Hematopoietic multipotent progenitor cell treated with erythropoietin and hydrocortisone succinate and interleukin-3 and kit ligand, for 8 days (in vitro differentiated cells): ENCODE measurements at places on chromosomes 4 and X.

DNA sequence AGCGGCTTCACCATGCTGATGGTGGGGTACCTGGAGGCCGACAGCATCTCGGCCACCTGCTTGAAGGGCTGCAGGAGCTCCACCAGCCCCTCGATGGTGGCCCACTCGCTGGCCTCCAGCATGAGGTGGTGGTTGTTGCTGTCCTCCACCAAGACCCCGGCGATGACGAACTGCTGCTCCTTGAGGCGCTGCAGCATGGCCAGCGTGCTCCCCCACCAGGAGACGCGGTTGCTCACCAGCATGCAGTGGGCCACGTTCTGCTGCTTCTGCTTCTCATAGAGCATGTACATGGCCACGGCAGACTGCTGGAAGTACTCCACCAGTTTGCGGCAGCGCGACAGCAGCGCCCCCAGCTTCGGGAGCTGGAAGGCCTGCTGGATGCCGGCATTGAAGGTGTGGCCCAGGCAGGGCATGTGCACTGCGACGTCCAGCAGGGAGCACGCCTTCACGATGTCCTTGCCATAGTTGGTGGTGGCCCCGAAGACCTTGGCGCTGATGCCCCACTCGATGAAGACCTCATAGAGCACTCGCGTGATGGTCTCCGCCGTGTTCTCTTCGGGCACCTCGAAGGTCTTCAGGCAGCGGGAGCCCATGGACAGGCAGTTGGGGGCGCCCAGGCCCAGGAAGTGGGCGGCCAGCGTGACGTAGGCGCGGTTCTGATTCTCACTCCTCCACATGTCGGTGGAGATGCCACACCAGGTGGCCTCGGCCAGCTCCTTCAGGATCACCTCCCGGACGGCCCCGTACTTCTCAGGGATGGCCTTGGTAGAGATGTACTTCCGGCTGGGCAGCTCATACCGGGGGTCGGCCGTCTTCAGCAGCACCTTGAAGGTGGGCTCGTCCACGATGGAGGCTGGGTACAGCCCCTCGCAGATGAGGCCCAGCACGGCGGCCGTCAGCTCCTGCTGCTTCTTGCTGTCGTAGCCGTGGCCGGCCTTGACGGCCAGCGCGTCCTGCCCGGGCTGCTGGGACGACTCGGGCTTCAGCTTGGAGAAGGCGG is 11.0 kb downstream of the DHRSX start:
- DNase-seq = no peak

GRCh38 chrX:151225843-151226242 is 49.5 kb downstream of the GPR50 start:
- DNase-seq = no peak

GRCh38 chrX:97524340-97524739 is 640.6 kb downstream of the RPA4 start:
- no peak for DNase-seq

DNA sequence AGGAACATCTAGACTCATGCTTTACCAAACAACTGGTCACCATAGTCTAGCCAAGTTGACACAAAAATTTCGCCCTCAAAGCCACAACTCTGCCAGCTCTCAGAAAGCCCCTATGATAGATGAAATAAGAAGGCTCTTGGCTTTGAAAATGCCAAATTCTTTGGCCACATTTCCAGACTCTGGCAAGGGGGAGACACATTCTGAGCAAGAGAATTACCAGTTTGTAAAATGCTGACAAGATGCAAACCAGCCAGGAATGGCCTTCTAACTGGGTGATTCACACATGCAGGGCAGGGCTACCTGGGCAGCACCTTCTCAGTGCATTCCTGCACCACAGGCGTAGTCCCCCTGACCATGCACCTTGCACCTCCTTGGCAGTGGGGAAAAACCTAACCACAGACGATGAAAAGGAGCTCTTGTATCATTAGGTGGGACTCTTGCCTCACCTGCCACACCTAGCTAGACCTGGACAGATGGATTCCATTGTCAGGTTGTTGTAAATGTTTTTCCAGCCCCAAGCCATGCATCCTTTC is 77.4 kb upstream of the CPEB2 start:
- no peak for DNase-seq

- no peak for DNase-seq
These were observed 206.3 kb downstream of the ARHGAP24 start for GRCh38 chr4:85681221-85681657.

DNA sequence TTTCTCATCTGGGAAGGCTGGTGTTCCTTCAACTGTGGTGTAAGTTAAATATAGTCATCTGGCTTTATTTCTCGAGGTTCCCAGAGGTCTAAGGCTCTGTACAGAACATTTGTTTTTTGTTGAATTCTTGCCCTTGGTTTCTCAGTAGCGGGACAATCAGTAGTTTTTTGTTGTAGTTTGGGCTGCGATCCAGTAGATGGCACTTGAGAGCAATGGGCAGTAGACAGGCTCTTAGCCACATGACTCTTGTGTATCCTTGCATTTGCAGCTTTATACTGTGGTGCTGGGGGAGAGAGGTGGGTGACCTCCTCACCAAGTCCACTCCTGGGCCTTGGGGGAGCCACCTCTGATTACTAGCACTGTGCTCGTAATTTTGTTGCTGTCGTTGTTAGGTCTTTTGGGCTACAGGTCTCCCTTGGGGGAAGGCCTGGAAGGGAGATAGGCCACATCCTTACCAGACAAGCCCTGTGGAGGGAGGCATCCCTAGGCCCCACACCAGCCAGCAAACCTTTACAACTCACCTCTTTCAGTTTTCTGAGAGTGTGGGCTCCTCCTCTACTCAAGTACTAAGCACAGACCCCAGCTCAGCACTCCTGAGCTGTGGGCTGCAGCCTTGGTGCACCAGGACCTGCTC is 8.1 kb downstream of the ETDB start:
- peak; percentile 41 for DNase-seq

GRCh38 chr4:21470535-21470934 is 478.0 kb downstream of the KCNIP4 start:
- DNase-seq = peak; percentile 19

DNA sequence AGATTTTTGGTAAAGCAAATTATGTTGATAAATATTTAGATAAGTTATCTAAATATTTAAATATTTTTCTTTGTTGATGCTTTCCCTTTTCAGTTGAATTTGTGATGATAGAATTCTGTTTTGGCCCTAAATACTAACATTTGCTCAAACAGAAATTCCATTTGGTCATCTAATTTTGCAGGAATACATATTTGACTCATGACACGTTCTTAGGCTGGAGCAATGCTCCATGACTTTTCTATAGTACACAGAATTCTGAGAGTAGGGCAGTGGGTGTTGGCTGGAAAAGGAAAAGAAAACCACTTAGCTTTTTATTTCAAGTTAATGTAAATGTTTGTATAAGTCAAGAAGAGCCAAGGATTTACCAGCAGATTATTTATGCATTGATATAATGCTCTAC is 58.6 kb upstream of the GK2 start:
- no peak for DNase-seq

- DNase-seq = no peak
These were observed 225.2 kb downstream of the MID1 start for GRCh38 chrX:10395179-10395578.

DNA sequence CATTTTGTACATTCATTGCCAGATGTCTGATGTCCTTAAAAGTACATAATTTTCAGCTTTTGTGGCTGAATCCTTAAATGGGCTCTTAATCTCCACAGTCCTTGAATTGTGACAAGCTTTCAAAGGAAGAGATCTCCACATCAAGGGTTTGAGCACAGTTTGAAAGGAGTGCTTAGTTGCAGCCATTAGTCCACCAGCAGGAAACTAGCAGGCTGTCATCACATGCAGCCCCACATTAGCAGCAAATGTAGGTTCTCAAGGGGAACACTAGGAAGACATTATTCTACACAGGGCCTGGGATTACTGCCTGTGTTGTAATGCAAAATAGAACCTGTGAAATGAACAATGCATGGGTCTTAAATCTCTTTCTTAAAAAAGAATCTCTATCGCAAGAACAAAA is 173.2 kb downstream of the CBLL2 start:
- DNase-seq = no peak

DNA sequence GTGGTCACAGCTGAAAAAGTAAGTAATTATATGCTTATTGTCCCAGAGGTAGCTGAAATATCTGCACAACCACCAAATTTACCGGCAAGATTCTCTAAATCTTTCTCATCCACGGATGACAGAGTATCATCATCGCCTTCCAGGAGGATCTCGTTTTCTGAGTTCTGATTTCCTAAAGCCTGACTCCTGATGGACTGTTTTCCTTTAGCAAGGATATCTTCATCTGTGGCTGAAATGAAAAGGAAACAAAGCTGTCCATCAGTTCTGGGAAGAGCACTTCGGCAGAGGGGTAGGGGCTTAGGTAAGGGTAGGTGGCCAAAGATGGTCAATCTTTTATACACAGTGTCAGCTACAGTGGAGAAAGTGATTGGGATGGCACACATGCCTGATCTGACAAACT is 8.7 kb downstream of the MAB21L2 start:
- no peak for DNase-seq

GRCh38 chr4:6250235-6250983 is 19.2 kb upstream of the WFS1 start:
- peak; percentile 72 for DNase-seq

DNA sequence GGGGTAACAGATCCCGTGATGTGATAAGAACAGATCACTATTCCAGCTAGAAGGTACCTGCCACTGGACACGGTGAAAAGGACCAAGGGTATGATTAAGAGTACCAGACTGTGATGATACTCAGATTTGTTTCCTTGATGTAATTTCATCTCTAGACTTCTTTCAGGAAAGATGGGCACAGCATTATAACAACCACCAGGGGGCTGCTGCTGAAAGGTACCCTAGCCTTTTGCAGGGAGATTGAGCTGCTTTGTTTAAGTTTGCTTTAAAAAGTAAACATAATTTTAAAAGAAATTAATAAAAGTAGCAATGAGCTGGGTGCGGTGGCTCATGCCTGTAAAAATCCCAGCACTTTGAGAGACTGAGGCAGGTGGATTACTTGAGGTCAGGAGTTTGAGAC is 145.4 kb downstream of the EMCN start:
- DNase-seq = no peak

DNA sequence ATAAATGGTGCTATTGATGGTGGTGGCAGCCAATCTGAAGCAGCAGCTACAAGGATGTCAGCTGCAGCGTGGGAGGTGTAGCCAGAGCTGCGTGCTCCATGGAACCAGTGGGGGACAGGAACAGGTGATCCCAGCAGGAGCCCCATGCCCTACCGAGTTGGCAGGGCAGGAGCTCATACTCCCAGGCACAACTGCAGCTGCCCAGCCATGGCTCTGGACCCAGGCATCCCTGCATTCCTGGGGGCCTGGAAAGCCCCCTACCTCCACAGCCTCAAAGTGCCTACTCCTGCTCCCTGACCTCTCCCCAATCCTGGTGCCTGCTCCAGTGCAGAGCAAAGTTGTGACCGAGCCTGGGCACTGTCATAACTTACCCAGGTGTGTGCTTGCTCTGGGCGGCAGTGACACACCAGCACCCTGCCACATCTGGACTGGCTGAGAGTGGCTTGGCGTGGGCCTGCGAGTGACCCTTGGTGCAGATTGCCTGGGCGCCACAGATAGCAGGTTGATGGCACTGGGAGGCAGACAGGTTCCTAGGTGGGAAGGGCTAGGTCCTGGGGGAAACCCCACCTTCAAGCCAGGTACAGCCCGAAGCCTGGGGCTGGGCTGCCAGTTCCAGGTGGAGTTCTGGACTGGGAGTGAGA is 101.1 kb downstream of the DCAF12L2 start:
- no peak for DNase-seq

DNA sequence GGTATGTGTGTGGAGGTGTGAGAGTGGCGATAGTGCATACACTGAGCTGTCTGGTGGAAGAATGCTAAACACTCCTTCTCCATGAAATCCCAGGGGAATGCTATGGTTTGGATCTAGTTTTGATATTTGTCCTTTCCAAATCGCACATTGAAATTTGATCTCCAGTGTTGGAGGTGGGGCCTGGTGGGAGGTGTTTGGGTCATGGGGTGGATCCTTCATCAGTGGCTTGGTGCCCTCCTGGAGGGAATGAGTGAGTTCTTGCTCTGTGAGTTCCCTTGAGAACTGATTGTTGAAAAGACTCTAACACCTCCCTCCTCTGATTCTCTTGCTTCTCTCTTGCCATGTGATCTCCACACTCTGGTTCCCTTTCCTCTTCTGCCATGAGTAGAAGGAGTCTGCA is 114.1 kb upstream of the HHIP start:
- no peak for DNase-seq

GRCh38 chrX:119211649-119212014 is 24.5 kb upstream of the PGRMC1 start:
- DNase-seq = no peak
